ENCODE measurements at places on chromosomes 4 and X. TPM values are rescaled to one million over a fixed set of nuclear protein-coding genes. Genes with fewer than 3 reads are reported as not detected.

The H2BW2 gene
- polyA plus RNA-seq: not detected

DNA sequence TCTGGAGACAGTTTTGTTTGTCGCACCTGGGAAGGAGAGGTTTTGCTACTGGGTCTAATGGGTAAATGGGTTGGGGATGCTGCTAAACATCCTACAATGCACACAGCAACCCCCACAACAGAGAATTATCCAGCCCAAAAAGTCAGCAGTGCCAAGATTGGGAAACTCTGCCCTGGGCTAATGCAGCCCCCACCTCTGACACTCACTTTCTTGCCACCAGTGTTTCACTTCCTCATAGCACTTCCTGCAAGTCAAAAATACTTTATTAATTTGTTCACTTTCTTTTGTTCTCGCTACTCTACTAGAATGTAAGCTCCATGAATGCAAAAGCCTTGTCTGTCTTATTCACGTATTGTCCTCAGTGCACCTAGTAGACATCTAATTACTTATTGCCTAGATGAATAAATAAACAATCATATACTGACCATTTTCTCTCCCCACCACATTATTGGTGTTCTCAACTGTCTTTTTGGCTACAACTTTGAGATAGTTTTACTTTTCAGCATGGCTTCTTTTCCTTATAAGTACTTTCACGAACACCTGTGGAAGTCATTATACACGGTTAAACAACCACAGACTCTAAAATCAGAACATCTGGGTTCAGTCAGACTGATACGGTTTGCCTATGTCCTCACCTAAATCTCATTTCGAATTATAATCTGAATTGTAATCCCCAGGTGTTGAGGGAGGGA lies 82.0 kb upstream of the PITX2 start:
- DNase-seq: no peak

- DNase-seq: no peak
Measured at GRCh38 chr4:105240037-105240436, 93.4 kb downstream of the TET2 start.

The PF4V1 gene
- polyA plus RNA-seq: not detected

DNA sequence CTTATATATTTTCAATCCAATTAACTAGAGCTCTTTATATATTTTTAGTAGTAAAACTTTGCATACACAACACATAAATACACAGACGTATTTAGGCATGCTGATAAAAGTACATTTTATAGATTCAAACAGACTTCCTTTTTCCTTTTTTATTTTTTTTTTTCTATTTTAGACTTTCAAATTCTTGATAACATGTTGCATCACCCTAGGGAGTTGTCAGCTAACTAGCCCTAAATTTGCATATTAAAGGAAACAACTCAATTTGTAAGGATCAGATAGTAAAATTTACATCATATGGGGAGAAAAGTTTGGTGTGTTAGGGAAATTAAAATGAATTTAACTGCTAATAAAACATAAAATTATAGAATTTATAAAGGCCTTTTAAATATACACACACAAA lies 47.4 kb upstream of the APOOL start:
- DNase-seq: no peak

The CAPN6 gene
- not detected for polyA plus RNA-seq

- DNase-seq: no peak
Measured at GRCh38 chr4:86108137-86108536, 251.7 kb downstream of the MAPK10 start.

The CSAG3 gene
- not detected for polyA plus RNA-seq

The SHOX gene
- not detected for polyA plus RNA-seq

GRCh38 chr4:138202686-138203085 lies 39.5 kb downstream of the SLC7A11 start:
- DNase-seq: no peak

- no peak for DNase-seq
Measured at GRCh38 chr4:156751486-156751885, 220.1 kb downstream of the PDGFC start.

DNA sequence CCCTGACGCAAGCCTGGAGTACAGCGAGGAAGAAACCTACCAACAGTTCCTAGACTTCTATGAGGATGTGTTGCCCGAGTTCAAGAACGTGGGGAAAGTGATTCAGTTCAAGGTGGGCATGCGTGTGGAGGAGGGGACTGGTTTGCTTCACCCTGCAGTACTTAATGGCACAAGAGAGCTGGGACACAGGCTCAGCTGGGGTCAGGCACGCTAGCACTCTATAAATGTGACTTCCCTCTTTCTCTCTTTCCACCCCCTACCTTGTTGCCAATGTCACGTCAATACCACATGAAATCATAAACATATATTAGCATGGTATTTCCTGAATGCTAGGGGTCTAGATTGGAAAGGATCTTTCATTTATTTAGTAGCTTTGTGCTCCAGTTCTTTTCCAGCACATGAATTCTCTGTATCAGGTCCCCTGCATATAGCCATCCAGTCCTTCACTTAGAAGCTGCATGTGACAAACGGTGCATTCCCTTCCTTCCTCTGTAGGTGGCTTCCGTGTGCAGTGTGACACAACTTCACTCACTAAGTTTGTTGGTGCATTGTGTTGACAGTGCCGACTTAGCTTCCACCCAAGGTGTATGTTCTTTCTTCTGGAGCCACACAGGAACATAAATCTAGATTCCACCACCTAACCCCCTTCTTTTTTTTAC lies 25.6 kb downstream of the ZRSR2 start:
- DNase-seq: peak; percentile 19

The SRPK3 gene
- polyA plus RNA-seq: 0.05 TPM

- no peak for DNase-seq
Measured at GRCh38 chr4:153549405-153549804, 83.2 kb downstream of the TMEM131L start.

- DNase-seq: peak; percentile 42
Measured at GRCh38 chr4:8181844-8182243, 17.2 kb upstream of the SH3TC1 start.

DNA sequence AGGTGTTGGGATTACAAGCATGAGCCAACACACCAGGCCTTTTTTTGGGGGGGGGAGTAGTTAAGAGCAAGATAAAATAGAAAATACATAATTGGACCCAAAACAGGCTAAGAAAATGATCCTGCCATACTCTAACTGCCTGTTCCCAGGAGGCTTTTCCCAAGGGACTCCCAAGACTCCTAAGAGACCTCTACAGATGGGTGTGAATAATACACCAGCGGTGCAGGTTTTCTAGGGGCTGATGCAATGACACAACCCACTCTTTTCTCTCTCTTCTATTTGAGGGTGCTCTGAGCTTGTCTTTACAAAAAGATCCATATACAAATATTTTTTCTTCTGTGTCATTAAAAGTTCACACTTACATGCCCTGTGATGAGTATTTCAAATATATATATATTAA lies 116.9 kb downstream of the RASL11B start:
- no peak for DNase-seq

- DNase-seq: no peak
Measured at GRCh38 chr4:157898836-157899605, 273.8 kb downstream of the GASK1B start.

- DNase-seq: no peak
Measured at GRCh38 chrX:97909245-97909644, 1025.5 kb downstream of the RPA4 start.

The TMEM165 gene
- 52.6 TPM for polyA plus RNA-seq

DNA sequence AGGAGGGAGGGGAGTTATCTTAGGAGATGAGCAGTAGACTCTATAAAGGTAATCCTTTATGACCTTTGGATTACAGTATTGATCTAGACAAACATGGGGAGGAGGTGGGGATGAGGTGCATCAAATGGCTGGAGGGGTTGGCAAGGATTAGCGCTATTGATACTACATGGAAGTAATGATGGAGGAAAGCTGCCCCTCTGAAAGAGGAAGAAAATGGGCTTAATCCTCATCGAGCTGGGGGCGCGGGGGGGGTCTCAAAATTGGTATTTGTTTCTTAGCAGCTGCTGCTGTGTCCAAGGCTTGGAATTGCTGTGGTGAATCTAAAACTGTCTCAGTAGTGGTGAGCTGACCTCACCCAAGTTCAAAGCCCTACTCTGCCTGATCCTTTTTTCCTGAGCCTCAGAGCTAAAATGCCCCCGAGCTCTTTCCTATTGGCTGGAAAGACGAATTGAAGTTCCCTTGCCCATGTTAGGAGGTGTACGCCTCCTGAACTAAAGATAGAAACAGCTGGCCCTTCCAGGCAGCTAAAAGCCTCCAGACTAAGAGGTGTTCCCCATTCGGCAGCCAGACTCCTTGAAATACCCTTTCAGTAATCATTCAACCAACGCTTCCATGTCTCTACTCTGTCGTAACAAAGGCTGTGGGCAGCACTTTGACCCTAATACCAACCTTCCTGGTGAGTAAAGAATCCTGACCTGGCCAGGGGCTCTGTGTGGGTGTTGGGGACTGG lies at the start of gene ITGB1BP2:
Gene ITGB1BP2 (plus strand): TSS at position 556 of the 730 bp plus-strand sequence. CDS start 57 bp downstream, at position 613.
- no peak for DNase-seq

The CEP135 gene
- polyA plus RNA-seq: 7.3 TPM

DNA sequence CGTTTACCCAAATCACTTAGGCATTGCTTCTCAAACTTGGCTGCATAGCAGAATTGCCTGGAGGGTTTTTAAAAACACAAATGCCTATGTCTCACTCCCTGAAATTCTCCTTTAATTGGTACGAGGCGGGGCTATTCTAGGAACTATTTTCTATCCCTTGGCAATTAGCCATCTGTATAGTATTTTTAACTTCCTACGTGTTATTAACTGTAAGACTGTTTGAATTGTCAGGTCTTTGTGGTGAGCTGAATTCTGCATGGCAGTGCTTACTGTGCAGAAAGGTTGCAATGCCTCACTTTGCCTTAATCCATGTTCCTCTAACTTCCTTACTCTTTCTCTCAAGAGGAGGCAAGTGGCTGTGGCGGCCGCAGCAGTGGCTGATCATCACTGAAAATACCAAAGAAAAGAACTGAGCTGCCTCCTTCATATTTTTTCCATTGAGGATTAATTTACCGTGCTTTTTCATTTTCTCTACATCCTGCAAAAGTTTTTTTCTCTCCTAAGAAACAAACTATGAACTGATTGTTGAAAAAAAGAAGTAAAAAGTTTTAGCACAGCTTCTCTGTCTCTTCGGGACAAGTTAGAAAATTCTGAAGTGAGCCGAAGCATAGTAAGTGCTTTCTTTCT lies at the start of gene SHROOM3:
Gene SHROOM3 (plus strand): TSS at position 329 of the 627 bp plus-strand sequence. CDS start 824 bp downstream, outside the sequence.
- no peak for DNase-seq

GRCh38 chr4:117357437-117357836 lies 272.1 kb upstream of the TRAM1L1 start:
- no peak for DNase-seq

DNA sequence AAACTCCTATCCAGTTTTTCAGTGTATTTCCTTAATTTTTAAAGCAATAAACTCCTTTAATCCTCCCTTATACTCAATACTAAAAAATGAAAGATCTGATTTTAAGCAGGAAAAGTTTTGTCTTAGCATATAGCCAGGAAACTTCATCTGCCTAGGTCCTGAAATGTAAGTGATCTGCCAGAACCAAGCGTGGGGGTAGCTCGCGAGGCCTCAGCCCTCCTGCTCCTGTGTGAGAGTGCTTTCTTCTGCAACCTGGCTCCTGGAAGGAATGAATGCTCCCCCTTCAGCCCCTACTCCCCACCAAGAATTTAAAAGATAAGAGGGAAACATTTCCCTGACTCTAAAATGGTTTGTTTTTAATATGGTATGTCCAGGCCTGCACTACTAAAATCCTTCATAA lies 160.1 kb downstream of the CBR4 start:
- DNase-seq: no peak

The UGT2B15 gene
- polyA plus RNA-seq: 0.08 TPM

The GRIA2 gene
- polyA plus RNA-seq: not detected

DNA sequence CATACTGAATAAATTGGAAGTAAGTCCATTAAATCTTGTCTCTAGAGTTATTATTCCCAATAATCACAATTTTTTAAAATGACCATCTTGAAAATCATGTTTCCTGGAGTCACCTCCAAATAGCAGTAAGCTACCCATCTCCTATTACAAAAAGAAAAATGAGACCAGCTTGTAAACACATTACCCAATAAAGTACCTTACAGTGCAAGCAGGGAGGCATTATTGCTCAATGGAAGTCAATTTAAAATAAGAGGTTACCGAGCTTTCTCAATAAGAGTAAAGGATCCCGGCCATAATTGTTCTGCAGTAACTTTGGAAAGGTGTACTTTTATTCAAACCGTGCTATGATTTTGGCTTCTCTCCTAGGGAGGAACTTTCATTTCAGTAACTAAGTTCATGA lies 78.0 kb downstream of the DMD start:
- no peak for DNase-seq

GRCh38 chrX:5399403-5399802 lies 829.3 kb downstream of the NLGN4X start:
- no peak for DNase-seq

The CYLC1 gene
- polyA plus RNA-seq: not detected

GRCh38 chr4:168678751-168679366 lies 182.0 kb downstream of the PALLD start:
- no peak for DNase-seq

GRCh38 chrX:67784712-67785111 lies 240.9 kb downstream of the AR start:
- DNase-seq: no peak

The LRP2BP gene
- 0.25 TPM for polyA plus RNA-seq

The SPANXC gene
- 0.39 TPM for polyA plus RNA-seq
